ENCODE measurements at places on chromosomes 11 and 22.
A peak's percentile ranks its signal among the peaks of the same experiment; 100 is the strongest.

- DNase-seq = no peak
Measured at GRCh38 chr22:23884140-23884539, 10.0 kb upstream of the MIF start.

DNA sequence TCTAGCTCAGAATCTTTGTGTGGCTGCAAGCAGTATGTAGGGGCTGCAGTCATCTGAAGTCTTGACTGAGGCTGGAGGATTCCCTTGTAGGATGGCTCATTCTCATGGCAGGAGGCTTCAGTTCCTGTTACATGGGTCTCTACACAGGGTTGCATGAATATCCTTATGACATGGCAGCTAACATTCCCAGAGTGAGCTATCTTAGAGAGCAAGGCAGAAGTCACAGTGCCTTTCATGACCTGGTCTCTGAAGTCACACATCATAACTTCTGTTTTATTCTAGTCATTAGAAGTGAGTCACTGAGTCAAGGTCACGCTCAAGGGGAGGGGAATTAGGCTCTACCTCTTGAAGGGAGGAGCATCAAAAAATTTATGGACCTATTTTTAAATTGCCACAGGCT lies 10.3 kb upstream of the SPON1 start:
- no peak for DNase-seq

DNA sequence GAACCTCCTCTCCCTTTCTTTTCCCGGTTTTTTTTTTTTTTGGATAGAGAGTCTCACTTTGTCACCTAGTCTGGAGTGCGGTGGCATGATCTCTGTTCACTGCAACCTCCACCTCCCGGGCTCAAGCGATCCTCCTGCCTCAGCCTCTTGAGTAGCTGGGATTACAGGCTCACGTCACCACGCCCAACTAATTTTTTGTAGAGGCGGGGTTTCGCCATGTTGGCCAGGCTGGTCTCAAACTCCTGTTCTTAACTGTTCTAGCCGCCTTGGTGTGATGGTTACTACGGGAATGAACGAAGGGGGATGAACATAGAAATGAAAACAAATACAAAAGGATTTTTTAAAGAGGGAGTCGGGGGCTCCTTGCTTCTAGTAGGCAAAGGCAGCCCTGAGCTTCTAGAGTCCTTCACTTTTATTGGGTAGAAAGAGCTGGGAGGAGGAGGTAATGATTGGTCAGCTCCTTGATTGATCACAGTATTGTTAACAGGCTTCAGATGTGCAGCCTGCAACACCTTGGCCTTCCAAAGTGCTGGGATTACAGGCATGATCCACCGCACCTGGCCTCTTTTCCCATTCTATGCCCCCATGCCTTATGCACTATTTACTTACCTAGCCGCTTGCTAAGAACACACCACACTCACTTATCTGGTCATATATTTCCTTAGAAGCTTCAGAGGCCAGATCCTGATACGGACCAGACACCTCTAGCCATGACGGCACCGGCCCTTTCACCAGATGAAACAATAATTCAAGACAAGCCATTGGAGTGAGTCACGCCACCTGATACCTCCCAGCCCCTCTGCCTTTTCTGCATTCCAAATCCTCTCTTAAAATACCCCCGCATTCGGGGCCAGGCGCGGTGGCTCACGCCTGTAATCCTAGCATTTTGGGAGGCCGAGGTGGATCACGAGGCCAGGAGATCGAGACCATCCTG lies 20.7 kb downstream of the SUSD2 start:
- DNase-seq = no peak

DNA sequence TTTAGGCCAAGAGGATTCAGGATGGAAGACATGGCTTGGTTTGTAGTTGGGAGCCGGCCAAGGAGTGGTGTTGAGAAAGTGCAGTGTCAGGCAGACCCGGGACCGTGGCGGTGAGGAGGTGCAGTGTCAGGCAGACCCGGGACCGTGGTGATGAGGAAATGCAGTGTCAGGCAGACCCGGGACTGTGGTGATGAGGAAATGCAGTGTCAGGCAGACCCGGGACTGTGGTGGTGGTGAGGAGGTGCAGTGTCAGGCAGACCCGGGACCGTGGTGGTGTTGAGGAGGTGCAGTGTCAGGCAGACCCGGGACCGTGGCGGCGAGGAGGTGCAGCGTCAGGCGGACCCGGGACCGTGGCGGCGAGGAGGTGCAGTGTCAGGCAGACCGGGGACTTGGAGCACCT lies 59.7 kb downstream of the LRP5 start:
- DNase-seq = no peak

GRCh38 chr11:70769521-70769920 lies 371.2 kb downstream of the CTTN start:
- DNase-seq = no peak

DNA sequence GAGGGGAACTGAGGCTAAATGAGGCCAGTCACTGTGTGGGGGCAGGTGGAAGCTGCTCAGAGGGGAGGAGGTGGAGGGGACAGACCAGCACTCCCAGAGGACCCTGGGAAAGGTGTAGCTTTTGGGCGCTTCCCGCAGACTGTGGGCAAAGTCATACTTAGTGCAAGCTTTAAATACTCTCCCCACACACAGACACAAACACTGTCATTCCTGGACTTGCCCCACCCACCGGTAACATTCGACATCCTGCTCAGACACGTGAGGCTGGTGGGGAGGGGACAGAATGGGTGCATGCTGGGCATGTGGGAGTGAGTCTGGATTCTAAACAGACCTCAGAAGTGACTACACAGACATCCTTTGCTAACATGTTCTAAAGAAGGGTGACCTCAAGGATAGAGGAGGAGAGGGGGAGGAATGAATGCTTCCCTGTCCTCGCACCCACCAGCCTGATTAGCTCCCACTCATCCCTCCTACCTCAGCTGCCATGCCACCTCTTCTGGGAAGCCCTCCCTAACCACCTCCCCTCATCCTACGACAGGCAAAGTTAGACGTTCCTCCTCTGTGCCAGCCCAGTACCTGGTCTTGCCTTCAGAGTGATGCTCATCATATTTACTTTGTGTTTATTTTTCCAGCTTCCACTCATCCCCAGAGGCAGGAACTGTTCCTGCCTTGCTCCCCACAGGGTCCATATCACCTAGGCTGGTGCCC lies 22.2 kb downstream of the TSKU start:
- peak; percentile 59 for DNase-seq

DNA sequence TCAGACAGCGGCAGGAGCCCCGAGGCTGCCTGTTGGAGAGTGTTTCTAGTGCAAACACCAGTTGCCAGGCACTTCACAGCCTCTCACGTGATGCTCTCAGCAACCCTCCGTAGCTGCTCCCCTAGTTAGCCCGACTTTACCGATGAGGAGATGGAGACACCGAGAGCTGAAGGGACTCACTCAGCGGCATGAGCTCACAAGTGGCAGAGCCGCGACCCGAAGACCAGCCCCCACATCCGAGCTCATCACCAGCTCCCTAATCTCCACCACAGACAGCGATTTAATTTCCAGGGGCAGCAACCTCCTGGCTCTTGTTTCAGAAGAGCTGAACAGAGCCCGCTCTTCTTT lies 28.7 kb upstream of the RTL6 start:
- no peak for DNase-seq

GRCh38 chr22:44247923-44248892 lies 64.5 kb downstream of the SHISAL1 start:
- DNase-seq = no peak

GRCh38 chr22:38756711-38757463 lies 1.1 kb upstream of the SUN2 start:
- peak; percentile 47 for DNase-seq

GRCh38 chr22:17949642-17950473 lies 74.5 kb downstream of the MICAL3 start:
- DNase-seq = no peak

- DNase-seq = no peak
Measured at GRCh38 chr11:93654226-93654625, 7.3 kb upstream of the CEP295 start.

DNA sequence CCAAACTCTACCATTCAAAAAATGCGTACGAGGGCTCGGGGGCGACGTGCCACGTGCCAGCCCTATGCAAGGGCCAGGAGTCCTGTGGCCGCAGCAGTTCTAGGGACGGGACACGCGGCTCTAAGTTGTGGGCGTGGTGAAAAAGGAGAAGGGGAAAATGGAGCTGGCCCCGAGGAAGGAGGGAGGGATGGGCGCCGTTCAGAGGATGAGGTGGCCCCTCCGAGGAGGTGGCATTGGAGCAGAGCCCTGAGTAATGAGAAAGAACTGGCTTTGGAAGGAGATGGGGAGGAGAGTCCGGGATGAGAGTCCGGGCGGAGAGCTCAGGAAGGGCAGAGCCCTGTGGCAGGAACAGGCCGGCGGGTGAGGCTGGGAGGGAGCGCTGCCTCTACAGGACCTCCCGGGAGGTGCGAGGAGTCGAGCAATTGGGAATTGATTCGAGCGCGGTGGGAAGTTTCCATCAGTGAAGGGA lies 21.0 kb downstream of the OTUB1 start:
- no peak for DNase-seq

GRCh38 chr11:62104816-62105653 lies 18.8 kb upstream of the INCENP start:
- DNase-seq = no peak

DNA sequence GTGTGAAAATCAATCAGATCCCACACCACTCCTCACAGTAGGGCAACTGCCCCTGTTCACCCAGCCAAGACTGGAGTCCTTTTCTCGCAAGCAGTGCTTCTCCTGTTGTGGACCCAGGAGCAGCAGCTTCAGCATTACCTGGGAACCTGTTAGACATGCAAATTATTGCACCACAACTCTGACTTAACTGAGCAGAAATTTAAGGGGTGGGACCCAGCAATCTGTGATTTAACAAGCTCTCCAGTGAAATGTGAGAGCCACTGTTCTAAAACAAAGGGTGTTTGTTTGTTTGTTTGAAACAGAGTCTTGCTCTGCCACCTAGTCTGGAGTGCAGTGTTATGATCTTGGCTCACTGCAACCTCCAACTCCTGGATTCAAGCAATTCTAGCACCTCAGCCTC lies 591.4 kb downstream of the SOX6 start:
- DNase-seq = no peak
